ENCODE measurements at places on chromosomes 11 and 22.

DNA sequence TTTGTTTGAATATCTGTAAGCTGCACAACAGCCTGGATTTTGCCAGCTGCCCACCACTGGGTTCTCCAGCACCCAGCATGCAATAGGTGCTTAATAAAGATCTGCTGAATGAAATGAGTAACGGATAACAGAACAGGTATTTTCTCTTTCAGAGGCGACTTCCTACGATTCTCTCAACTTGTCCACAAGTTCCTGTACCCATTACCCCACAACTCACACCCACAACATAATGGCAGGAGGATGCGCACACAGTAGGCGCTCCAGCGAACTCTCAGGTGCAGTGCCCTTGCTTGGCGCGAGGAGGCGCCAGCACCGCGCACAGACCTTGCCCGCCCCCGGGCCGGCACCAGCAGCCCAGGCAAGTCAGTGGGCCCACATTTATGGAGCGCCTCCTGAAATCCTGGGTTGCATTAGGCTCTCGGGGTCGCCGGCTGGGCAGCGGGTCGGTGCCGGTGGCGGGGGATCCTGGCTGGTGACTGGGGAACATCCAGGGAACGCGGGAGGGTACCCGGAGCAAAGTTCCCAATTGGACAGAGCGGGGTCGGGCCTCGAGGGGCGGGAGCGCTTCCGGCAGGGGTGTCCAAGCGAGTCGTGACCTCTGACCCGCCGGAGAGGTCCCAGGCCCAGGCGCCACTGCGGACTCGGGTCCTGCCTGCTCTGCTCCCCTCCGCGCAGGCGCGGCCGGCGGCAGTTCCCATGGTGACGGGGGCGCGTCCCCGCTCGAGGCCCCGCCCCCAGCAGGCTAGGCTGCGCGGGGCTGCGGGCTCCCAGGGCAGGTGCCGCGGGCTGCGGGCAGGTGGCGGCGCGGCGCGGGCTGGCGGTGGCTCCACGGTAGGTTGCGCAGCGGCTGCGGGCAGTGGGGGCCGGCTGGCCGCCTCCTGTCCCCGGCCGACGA, at the start of gene KIAA1671:
KIAA1671 (plus strand) TSS at position 775 of the 895 bp plus-strand sequence. CDS start 75,284 bp downstream, outside the sequence.
- peak; percentile 81 for DNase-seq

DNA sequence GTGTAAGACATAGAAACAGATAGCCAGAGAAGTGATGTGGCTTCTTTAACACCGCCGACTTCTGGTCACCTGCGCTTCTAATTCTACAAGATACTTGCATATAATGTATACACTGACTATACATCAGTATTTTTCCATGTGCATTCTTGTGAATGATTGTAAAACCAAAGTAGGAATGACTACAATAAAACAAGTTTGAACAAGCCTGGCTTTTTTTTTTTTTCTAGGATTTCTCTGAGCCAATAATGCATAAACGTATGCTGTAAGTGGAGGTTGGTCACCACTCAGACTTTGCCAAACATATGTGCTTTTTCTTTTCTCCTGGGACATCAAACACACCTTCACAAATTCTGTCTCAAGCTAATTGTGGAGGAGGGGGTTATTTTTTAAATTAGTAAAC, 237.8 kb upstream of the KIRREL3 start:
- DNase-seq = no peak

DNA sequence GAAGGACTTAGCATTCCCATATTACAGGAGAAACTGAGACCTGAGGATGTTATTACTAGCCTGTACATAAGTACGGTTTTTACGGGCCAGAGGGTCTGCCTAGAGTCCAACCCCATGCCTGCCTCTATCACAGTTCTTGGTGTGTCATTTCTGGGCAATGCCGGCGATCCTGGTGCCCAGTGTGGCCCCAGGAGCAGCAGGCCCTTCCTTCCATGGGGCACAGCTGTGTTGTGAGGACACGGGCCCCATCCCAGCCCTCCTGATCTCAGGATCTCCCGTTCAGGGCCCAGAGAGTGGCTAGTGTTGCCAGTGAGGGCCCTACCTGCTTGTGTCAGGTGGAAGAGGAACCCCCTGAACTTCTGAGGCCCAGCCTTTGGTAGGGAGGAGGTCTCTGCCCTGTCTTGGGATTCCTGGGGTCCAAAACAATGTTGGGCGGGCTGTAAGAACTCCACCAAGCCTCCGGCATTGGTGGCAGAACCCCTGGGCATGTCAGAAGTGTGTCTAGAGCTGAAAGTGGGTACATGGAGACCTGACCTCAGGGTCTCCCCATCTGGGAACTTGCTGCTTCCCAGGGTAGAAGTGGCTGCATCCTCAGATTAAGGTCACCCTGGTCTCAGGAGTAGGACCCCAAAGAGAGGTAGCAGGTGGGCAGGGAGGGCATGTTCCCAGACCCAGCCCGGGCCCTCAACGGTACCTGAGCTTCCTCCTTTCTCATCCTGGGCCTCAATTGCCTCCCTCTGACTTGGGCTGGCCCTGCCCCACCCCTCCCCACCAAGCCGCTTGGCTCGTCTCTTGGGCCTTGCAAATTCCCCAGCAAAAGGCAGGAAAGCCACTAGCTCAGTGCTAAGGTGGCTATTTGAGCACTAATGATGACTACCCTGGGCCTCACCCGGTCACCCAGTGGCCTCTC, 74.6 kb upstream of the KCNQ1OT1 start:
- no peak for DNase-seq

GRCh38 chr11:1158681-1159487, 1.1 kb downstream of the MUC5AC start:
- DNase-seq = no peak

- no peak for DNase-seq
These were observed 7.6 kb upstream of the JHY start for GRCh38 chr11:122874991-122875390.

- DNase-seq = no peak
These were observed 498.3 kb upstream of the CCDC90B start for GRCh38 chr11:83784419-83784818.
